Neuronal stem cell (in vitro differentiated cells): ENCODE measurements at places on chromosomes 2 and 18.
A peak's percentile ranks its signal among the peaks of the same experiment; 100 is the strongest.

DNA sequence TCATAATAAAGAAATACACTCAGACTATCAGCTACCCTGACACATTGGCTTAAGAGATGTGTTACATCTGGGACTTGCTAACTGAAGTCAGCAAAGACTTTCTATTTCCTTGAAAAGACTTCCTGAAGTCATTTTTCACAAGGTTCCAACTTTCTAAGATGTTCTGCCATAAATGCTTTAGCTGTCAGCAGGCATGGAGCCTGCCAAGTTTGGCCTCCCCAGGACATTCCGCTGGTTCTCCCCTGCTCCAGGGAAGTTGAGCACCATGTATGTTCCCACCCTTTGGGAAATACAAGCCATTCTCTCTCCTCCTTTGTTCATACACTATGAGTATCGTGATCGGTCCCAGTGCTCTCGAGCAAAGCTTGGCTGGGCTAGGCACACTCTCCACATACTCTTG, 202.7 kb upstream of the CCDC68 start:
- H3K4me3 ChIP-seq = no peak overlapping the region
- no peaks in the 10 kb centered on the region for H3K27me3 ChIP-seq
- no peaks in the 10 kb centered on the region for H3K36me3 ChIP-seq
- no peak for DNase-seq
- no peak overlapping the region for H3K27ac ChIP-seq

GRCh38 chr2:5057891-5058351, 634.3 kb upstream of the SOX11 start:
- DNase-seq = no peak
- H3K4me3 ChIP-seq = no peak overlapping the region
- no peaks in the 10 kb centered on the region for H3K36me3 ChIP-seq
- no peaks in the 10 kb centered on the region for H3K27me3 ChIP-seq
- H3K27ac ChIP-seq = no peak overlapping the region

DNA sequence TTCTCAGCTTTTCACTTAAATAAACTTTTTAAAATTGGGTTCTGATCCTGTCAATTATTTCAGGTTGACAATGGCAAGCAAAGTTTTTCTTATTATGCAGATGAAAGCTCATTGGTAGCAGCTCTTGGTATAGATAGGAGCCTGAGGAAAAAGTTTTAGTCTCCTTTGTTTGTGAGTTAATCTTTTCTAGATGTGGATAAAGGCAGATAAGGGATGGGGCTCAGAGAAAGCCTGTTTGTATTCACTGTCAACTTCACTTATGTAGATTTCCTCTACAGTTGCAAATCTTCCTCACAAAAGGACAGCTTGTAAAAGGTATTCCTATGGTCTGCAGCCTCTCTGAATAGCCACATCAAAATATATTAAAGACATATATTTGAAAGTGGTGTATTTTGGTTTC, 224.5 kb upstream of the SPOPL start:
- no peaks in the 10 kb centered on the region for H3K36me3 ChIP-seq
- H3K27ac ChIP-seq = no peak overlapping the region
- peak; percentile 14 for DNase-seq
- H3K4me1 ChIP-seq = peaks cover 3% of the 10 kb centered on the region

DNA sequence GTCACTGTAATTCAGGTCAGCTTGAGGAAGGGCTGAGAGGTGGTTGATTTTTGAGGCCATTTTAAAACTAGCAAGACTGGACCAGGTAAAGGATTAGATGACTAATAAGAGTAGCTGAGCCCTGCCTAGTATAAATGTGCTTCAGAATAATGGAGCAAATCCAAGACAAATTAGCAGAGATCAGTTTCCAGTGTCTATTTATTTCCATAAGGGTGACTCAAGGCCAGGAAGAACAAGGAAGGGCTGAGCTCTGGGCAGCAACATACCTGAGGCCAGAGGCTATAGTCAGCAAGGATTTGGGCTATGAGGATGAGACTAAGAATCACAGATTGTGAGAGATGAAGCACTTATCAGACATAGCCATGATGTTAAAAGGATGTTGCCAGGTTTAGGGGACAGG, 339.0 kb upstream of the LRRTM1 start:
- DNase-seq = no peak
- H3K4me1 ChIP-seq = no peaks in the 10 kb centered on the region
- no peaks in the 10 kb centered on the region for H3K27me3 ChIP-seq
- H3K4me3 ChIP-seq = no peak overlapping the region

- H3K27me3 ChIP-seq = no peaks in the 10 kb centered on the region
- no peak overlapping the region for H3K4me3 ChIP-seq
- no peak overlapping the region for H3K27ac ChIP-seq
Measured at GRCh38 chr2:230849633-230850357, 14.9 kb upstream of the ITM2C start.

DNA sequence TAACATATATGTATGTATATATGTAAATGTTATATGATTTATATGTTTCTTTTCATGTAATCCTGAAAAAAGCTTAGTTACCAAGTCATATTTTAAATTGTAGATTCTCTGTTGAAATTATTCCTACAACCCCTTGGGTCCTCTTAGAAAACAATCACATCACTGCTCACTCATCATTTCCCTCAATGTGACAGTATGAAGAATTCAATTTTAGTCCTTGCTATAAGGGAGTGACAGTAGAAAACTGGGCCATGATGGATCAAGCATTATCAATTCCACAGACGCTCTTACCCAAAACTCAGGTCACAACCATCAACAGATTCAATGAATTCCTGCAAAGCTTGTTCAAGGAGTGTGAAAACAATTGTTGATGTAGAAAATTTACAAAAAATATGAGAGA, 1389.5 kb upstream of the ACVR2A start:
- no peak overlapping the region for H3K27ac ChIP-seq
- H3K4me3 ChIP-seq = no peak overlapping the region
- no peaks in the 10 kb centered on the region for H3K36me3 ChIP-seq
- no peak for DNase-seq

- H3K4me1 ChIP-seq = no peaks in the 10 kb centered on the region
- no peaks in the 10 kb centered on the region for H3K36me3 ChIP-seq
- DNase-seq = no peak
- H3K27me3 ChIP-seq = peaks cover 27% of the 10 kb centered on the region
- no peak overlapping the region for H3K4me3 ChIP-seq
Measured at GRCh38 chr2:181462033-181462432, 4.8 kb downstream of the ITGA4 start.

DNA sequence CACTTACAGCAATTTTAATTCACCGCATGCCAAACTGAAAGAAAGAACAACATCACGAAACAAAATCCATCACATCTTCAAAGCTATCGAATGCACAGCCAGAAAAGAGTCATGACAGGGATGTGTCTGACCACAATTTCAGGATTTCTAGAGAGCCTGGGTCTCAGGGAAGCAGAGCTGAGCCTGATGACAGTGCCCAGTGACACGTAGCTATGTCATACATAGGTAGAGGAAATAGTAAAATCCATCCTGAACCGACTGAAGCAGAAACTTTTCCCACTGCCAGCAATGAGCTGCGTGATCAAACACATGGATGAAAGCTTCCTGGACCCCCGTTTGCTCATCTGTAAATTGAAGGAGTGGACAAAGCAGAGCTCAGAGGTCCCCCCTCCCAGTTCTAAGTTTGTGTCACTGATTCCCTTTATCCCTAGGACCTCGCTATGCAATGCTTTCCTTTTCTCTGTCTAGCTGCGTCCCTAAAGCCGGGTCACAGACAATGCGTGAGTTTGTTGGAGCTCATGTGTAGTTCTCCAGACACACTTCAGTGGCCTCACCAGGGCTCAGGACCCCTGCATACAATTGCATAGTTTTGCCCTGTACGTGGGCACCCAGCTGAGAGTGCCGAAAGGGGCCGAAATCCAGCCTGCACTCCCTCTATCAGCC, 37.6 kb downstream of the CCBE1 start:
- no peak for DNase-seq
- no peaks in the 10 kb centered on the region for H3K27me3 ChIP-seq
- no peaks in the 10 kb centered on the region for H3K4me1 ChIP-seq
- H3K4me3 ChIP-seq = no peak overlapping the region
- no peaks in the 10 kb centered on the region for H3K36me3 ChIP-seq

DNA sequence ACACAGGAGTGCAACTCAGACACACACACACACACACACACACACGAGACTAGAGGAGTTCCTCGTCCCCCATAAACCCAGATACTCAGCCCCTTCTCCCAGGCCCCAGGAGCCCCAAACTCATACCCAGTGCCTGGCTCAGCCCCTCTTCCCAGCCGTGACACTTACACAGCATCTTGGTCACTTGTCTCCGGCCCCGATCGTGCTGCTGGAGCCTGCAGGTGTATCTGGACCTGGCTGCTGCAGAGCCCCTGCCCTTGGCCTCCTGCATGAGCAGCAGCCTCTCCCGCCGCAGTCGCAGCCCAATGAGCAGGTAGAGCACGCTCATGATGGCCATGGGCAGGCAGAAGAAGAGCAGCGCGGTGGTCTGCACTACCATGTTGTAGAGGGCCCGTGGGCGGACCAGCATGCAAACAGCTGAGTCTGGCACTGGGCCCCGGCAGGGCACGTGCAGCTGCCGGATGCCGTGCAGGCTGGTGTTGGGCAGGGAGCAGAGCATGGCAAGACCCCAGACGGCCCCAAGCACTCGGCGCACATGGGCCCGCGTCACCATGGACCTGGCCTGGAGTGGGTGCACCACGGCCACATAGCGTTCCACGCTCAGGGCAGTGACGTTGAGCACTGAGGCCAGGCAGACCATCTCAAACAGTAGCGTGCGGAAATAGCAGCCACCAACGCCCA, 2.1 kb downstream of the NMUR1 start:
- no peak for DNase-seq
- H3K36me3 ChIP-seq = no peaks in the 10 kb centered on the region
- peak overlapping the region; percentile 27 for H3K4me3 ChIP-seq
- H3K27ac ChIP-seq = no peak overlapping the region
- peaks cover 58% of the 10 kb centered on the region for H3K27me3 ChIP-seq
- no peaks in the 10 kb centered on the region for H3K4me1 ChIP-seq
